ENCODE measurements at places on chromosomes 6 and 20. TPM values are rescaled to one million over a fixed set of nuclear protein-coding genes. Genes with fewer than 3 reads are reported as not detected.

The RNF144B gene
- 15.0 TPM for total RNA-seq

The C6orf15 gene
- total RNA-seq = not detected

The TRIM31 gene
- total RNA-seq = not detected

The POM121L2 gene
- not detected for total RNA-seq

The DEF6 gene
- 0.52 TPM for total RNA-seq

The RBM24 gene
- 13.2 TPM for total RNA-seq

The B4GALT5 gene
- total RNA-seq = 45.4 TPM

The TPX2 gene
- total RNA-seq = 22.6 TPM

The MYL9 gene
- total RNA-seq = 197 TPM

The C20orf204 gene
- 1.3 TPM for total RNA-seq

The AHCY gene
- total RNA-seq = 110 TPM

The MBOAT1 gene
- total RNA-seq = 6.5 TPM

The PTK6 gene
- total RNA-seq = 0.13 TPM

The MLN gene
- not detected for total RNA-seq

The GOPC gene
- 27.6 TPM for total RNA-seq

The ERGIC3 gene
- 323 TPM for total RNA-seq

The OR2H1 gene
- not detected for total RNA-seq
